ENCODE measurements at places on chromosomes 7 and 10.

DNA sequence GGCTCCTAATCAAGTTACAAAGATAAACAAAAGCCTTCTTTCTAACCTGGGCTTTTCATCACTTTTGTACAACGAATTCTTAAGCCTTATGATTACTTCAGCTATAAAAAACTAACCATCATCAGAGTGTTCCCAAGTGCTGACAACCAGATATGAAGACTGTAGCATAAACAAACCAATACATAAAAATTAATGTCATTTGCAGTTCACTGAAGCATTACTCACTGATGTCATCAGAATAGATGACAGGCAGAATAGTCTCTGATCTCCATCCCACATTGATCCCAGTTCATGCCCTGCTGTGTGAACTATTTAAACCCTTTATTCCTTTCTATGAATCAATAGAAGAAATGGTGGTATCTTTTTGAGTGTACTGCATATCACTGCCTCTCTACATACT lies 84.4 kb downstream of the DNAJC1 start:
- no peak for DNase-seq

GRCh38 chr10:3573498-3573897 lies 211.5 kb downstream of the KLF6 start:
- DNase-seq: no peak

- no peak for DNase-seq
Observed at GRCh38 chr7:123011766-123012369, 16.4 kb upstream of the TAS2R16 start.

GRCh38 chr7:136245327-136246004 lies 268.3 kb upstream of the MTPN start:
- DNase-seq: no peak

DNA sequence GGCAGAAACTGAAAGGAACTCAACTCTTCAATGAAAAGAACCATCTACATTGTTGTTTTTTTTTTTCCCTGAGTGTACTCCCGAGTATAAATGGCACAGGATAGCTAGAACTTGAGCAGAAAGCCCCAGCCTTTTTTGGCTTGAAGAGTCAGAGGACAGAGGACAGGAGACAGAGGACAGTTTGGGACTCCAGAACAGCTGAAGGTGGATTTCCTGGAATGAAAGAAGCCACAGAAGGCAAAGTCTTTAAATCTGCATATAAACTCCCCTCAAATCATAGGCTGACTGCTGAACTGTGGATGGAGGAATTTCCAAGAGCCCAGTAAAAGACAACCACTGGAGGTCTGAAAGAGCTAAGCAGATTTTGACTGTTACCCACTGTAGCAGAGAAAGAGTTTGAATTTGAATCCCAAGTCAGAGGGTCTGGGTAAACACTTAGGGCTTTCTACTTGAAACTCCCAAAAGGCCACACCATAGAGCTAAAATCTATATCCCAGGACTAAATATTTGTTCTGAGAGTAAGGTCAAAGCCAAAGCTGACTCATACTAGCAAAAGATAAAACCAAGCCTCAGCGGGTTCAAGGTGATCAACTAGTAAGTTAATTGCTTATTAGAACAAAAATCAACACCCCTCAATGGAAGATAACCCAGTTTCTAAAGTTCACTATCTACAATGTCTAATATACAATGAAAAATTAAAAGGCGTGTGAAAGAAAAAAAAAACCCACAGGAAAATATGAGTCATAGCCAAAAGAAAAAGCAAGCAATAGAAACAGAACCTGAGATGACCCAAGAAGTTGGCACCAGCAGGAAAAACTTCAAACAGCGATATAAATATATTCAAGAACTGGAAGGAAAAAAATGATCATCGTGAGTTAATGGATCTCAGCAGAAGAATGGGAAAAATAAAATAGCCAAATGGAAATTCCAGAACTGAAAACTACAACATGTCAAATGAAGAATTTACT lies 1.8 kb upstream of the OPN1SW start:
- no peak for DNase-seq

GRCh38 chr7:112152186-112152585 lies 54.0 kb downstream of the DOCK4 start:
- DNase-seq: no peak

DNA sequence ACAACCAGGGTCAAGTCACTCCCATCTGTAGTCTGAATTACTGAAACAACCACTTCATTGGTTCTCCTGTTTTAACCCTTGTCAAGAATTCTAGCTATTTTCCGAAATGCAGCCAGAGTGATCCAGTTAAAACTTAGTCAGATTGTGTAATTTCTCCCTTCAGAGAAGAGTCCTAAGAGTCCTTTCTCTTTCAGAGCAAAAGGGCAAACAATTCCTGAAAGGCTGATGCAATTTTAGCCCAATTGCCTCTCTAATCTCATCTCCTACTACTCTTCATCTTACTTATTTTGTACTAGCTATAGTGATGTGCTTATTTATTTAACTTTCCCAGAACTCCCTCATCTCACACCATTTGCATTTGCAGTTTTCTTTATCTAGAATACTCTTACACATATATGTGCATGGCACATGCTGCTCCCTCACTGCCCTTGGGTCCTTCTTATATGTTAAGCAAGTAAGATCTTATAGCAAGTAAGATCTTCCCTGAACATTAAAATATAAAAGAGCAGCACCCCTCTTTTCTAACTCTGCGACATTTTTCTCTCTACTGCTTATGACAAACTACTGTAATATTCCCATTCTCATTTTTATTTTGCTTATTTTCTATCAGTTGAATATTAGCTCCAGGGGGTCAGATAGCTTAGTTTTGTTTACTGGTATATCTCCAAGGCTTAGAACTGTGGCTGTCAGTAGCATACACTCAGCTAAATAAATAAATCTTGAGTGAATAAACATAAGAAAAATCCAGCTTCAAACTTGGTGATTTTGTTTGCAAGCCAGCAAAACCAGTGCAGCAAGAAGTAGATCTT lies 44.6 kb downstream of the HGF start:
- DNase-seq: no peak

DNA sequence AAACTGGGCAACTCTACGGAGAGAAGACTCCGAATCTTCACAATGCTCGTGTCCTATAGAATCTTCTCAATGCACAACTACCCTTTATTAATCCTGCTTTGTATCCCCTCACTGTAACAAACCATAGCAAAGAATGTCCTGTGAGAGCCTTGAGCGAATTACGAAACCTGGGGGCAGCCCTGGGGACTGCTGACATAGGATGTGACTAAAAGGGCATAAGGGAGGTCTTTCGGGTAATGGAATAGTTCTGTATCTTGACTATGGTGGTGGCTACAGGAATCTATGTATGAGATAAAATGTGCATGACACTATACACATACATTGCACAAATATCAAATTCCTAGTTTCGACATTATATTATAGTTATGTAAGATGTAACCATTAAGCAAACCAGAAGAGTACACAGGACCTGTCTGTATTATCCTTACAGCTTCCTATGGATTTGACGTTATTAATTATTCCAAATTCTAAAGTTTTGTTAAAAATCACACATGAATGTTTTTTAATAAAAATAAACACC lies 162.5 kb upstream of the KCTD7 start:
- DNase-seq: no peak

- no peak for DNase-seq
Observed at GRCh38 chr10:44806950-44807349, 104.2 kb upstream of the TMEM72 start.

GRCh38 chr10:70191972-70192305 lies 21.6 kb upstream of the SAR1A start:
- DNase-seq: no peak

GRCh38 chr7:6252748-6253147 lies 19.7 kb downstream of the CYTH3 start:
- DNase-seq: no peak

DNA sequence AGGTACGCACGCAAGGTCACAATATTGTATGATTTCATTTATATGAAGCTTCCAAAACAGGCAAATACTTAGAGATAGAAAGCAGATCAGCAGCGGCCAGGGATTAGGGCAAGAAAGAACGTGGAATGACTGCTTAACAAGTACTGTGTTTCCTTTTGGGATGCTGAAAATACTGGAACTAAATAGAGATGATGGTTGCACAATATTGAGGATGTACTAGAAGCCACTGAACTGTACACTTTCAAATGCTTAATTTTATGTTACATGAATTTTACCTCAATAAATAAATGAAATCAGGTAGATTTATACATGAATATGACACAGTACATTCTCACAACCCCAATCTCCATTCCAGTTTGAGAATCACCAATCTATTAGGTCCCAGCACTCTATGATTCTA lies 15.6 kb downstream of the SEM1 start:
- no peak for DNase-seq

DNA sequence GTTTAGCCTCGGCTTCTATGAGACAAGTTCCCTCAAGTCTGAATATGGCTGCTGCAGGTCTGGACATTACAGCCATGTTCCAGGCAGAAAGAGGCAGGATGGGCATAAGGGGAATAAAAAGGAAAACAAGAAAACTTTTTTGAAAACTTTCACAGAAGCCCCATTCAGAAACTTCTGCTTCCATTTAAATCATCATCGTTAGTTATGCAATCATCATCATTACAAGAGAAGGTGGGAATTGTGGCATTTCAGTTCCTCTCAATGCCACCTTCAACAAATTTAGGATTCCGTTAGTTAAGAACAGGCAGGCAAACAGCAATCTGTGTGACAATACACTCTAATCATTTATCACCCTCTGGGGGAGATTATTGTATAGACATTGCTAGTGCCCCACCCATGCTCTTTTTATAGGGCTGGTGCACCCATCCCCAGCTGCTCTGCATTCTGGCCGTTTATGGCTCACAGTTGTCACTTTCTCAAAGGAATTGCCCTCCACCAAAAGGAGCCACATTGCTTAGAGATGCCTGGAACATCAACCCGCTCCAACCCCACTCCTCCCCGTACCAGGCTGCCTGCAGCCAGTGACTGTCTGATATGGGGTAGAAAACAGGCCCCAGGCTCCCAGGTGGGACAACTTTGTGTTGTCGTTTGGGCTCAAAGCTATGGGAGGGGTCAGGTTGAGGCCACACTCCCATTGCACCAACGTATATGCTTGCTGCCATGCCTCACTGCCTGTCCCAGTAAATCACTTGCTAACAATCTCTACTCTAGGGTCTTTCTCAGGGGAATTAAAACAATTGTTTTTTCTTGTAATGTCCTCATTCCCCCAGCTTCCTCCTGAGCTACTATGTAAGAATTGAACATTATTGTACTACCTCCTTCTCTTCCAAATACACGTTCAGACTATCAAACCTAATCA lies 24.2 kb downstream of the ITGB8 start:
- no peak for DNase-seq

DNA sequence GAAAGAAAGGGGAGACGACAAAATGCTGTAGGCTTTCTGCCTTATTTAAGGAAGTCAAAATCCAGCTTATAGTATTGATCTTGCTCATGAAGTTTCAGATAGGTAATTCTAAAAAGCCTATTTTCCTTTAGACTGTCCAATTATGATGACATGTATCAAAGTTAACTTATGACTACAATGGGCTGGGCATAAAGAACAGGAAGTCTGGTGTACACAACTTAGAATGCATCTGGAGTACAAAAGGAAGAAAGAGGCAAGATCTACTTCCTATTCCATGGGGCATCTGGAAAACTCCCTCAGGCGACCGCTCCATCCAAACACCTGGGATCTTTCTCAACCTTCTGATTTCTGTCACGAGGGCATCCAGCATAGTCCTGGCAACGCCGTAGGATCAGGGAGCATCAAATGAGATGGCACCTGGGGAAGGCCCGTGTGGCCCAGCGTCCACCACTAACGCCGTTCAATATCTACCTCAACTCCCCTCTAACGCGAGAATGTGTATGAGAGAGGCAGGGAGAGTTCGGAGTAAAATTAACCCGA lies 512 bp downstream of the FAM24B start:
- peak; percentile 75 for DNase-seq

- DNase-seq: no peak
Observed at GRCh38 chr7:80847027-80847426, 71.8 kb downstream of the SEMA3C start.

DNA sequence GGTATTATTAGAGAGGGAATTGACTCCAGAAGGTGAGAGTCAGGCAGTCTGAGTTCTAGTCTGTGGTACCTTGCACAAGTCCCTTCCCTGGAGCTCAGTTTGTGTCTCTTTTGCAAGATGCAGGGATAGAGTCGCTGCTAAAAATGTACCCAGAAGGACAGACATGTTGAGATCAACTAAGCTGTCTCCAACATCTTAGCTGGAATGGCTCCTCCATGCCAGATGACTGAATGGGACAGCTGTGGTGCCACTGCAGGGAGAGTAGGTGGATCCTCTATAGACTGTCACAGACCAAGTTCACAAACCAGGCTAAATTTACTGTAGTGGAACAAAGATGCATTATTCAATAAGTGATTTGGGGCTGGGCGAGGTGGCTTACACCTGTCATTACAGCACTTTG lies 120.1 kb downstream of the NEURL1 start:
- DNase-seq: no peak

DNA sequence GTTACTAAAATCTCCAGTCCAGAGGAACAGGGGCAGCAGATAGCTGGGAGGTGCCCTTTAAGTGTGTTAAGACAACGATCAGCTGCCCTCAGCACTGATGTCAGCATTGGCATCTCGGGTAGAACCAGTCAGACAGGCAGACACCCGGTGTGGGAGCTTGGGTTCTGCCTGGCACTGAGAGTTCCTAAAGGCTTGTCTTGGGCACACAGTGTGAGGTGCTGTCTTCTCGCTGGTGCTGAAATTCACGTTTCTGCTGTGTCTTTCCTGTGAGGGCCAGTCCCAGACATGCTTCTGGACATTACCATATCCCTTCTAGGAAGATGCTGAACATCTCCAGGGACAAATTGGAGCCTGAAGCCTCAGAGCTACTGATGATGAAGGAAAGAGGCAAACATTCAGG lies 156.2 kb downstream of the DNAJB6 start:
- DNase-seq: no peak

- peak; percentile 2 for DNase-seq
Observed at GRCh38 chr7:66958538-66959350, 36.6 kb downstream of the SBDS start.

DNA sequence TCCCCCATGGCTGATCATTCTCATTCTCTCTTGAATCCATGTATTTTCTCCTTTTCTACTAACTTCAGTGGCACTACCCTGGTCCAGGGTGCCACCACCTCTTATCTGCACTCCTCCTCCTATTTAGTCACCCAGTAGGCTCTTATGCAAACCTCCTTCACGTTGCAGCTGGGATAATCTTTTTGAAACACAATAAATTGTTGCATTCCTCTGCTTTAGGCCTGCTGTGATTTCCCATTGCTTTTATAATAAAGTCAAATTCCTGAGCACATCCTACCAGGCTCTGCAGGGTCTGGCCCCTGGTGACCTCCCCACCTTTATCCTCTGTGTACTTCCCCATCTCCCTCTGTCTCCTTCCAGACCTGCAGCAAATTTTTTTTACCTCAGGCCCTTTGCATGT lies 112.7 kb upstream of the KIAA1217 start:
- no peak for DNase-seq

GRCh38 chr7:93843260-93843659 lies 47.3 kb downstream of the TFPI2 start:
- no peak for DNase-seq

DNA sequence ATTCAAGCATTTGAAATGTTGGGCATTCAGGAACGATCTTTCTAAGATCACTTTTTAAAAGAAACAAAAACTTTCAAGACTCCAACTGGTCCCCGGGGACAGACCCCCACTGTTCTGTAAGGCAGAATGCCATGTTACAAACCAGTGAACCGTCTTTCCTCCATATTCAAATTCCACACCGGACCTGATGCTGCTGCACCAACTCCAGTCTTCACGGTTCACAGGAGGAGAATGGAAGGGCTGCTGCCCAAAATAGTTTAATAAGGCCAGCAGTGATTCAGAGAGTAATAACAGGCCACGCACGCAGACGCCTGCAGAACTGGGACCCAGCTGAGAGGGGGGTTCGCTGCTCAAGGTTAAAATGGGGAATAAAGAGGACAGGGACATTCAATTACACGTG lies 47.2 kb downstream of the OSBPL3 start:
- no peak for DNase-seq
